ENCODE measurements at places on chromosomes 2 and 18.

DNA sequence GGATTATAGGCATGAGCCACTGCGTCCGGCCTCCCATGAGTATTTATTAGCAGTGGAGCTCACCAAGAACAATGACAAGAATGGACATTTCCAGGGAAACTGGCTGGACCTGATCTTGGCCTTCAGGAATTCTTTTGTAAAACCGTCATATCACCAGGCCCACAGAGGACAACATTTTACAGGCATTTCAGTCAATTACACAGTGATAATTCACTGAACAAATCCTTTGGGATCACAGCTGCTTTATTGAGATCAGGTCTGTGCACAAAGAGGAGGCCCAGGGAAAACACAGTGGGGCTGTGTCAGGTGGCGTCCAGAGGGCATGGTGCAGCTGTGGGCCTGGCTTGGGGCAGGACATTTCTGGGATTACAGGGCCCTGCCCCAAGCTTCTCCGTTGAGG, 30.1 kb upstream of the GTF2A1L start:
- DNase-seq, result no peak

DNA sequence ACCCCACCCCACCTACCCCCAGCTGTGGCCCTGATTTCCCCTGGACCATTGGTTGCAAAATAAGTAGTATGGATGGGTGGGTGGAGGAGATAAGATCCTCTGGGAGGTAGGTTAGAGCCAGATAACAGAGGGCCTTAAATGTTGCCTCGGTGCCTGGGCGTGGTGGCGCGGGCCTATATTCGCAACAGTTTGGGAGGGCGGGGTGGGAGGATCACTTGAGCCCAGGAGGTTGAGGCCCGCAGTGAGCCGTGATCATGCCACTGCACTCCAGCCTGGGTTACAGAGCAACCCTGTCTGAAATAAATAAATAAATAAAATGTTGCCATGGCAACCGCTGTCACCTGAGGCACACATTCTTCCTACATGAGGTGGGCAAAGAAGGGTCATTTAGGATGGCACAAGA, 103.3 kb upstream of the GATA6 start:
- DNase-seq, result no peak

GRCh38 chr2:129008055-129008880, 689.6 kb upstream of the HS6ST1 start:
- DNase-seq, result no peak

DNA sequence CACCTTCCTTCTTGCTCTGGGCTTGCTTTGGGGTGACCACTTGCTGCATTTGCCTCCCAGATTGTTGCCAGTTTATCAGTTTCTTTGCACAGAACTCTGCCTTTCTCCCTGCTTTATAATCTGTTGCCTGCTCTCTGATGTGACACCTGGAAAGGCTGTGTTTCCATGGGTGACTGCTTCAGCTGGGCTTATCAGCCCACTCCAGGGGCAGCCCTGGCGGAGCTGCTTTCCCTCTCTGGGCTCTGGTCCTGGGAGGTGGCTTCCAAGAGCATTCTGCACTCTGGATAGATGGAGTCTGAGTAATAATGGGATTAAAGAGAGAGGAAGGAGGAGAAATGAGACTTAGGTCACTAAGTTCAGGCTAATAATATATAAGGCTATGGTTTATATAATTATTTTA, 352.7 kb downstream of the TSN start:
- no peak for DNase-seq

- DNase-seq, result no peak
Measured at GRCh38 chr2:178895872-178896271, 88.6 kb upstream of the TTN start.

GRCh38 chr2:229335877-229336346, 64.8 kb upstream of the PID1 start:
- no peak for DNase-seq

DNA sequence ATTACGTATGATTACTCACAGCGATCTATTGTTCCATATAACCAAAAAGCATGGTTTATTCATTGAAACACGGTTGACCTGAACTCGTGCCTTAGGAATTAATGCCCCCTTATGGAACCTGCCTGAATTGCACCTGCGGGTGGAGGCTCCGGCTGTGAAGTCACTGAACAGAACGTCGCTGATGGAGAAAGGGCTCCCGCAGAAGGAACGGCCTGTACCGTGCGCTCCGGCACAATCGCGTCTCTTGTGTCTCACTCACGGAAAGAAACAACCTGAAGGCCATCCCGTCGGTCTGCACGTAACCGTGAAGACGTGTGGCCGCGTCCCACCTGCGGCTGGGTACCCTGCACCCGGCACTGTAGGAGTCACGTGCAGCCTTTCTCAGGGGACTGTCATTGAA, 133.1 kb downstream of the NFATC1 start:
- DNase-seq, result peak; percentile 63

GRCh38 chr2:126672980-126673605, 17.1 kb downstream of the GYPC start:
- no peak for DNase-seq

- no peak for DNase-seq
Measured at GRCh38 chr18:12308386-12309100, 502 bp downstream of the TUBB6 start.

- no peak for DNase-seq
Measured at GRCh38 chr2:216661639-216662375, 28.6 kb downstream of the IGFBP2 start.

- no peak for DNase-seq
Measured at GRCh38 chr2:70381821-70382220, 80.0 kb upstream of the FAM136A start.

- DNase-seq, result no peak
Measured at GRCh38 chr2:148590612-148591011, 53.9 kb upstream of the EPC2 start.

DNA sequence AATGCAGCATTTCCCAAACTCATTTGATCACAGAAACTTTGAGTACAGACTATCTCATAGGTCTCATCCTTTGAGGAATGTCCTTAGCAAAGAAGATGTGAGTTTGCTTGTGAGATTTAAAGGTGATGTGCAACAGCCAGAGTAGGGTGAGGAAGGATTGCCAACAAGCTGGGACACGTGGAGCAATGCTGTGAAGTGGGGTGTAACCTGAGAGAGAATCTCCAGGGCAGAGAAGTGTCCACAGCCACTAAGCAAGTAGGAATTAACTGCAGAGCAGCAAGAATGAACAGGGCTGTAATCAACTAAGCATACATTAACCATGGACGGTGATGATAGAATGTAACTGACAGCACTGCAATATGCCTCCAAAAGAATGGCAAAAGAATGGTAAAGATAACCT, 469.9 kb upstream of the NRP2 start:
- DNase-seq, result no peak

- DNase-seq, result no peak
Measured at GRCh38 chr2:239015218-239015900, 167.5 kb downstream of the TWIST2 start.

GRCh38 chr18:13563390-13563805, 163.0 kb downstream of the FAM210A start:
- no peak for DNase-seq

- no peak for DNase-seq
Measured at GRCh38 chr2:156017341-156017885, 315.1 kb downstream of the NR4A2 start.

GRCh38 chr2:23456881-23457760, 72.1 kb downstream of the KLHL29 start:
- no peak for DNase-seq

DNA sequence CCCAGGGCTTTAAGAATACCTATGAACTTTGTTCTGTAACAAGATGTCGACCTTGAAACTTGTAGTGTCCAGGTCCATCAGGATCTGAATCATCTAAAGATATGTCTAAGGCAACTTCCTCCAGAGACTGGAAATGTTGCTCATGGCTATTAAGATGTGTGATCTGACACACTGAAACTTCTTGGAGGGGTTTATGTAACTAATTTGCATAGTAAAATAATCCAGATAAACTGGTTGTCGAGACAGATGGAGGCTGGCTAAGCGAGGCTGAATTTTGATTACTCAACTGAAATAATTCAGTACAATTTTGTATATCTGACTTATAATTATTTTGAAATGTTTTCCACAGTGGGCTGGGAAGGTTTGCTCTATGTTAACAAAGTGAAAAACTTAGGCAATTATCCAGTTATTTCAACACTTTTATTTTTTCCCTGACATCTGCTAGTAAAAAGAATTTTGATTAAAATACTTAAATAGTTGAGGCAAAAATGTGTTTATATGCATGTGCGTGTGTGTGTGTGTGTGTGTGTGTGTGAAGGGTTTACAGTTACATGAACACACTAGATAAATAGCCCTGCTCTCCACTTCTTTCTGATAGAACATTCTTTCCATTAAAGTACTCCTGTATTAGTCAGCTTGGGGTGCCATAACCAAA, 11.4 kb upstream of the MAP3K20 start:
- no peak for DNase-seq

DNA sequence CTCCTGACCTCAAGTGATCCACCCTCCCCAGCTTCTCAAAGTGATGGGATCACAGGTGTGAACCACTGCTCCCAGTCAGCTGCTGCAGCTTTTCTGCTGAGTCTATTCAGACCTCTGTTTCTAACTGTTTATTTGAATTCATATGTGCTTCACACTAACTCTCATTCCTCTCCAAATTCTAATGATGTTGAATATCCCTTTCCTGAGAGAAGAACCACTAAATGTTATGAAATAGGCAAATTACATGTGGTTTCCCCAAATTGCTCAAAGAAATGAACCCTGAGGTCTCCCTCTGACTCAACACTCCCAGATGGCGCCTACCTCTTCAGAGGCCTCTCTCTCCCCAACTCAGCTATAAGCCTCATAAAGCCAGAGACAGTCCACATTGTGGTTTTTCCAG, 98.6 kb downstream of the IRS1 start:
- DNase-seq, result no peak

DNA sequence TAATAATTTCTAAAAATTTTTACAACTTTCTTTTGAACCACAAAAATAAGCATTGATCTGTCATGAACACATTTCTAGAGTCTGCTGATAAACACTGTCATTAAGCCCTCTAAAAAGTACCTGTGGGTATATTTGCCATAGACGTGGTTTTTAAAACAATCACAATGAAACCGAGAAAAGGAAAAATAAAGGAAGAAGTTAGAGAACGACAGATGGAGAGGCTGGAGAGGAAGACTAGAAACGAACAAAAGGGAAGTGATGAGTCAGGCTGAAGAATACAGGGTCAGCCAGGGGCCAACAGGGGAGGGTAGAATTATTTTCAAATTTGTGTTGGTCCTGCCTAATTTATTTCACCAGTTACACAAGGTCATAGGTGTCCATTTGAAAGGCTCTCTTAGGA, 62.0 kb downstream of the MYL12B start:
- DNase-seq, result no peak

DNA sequence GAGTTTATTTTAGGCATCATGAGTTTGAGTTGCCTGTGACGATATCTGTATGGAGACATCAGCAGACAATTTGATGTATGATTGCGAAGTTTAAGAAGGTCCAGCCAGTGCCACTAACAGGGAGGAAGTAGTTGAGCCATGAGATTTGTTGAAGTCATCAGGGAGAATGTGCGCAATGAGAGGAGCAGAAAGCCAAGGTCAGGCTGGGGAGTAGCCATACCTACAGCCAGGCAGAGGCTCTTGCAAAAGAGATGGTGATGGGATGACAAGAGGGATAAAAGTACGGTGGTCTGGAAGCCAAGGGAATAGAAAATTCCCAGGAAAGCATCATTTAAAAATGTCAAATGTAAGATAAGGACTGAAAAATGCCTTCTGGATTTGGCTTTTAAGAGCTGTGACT, 51.2 kb downstream of the LIMS1 start:
- DNase-seq, result no peak

DNA sequence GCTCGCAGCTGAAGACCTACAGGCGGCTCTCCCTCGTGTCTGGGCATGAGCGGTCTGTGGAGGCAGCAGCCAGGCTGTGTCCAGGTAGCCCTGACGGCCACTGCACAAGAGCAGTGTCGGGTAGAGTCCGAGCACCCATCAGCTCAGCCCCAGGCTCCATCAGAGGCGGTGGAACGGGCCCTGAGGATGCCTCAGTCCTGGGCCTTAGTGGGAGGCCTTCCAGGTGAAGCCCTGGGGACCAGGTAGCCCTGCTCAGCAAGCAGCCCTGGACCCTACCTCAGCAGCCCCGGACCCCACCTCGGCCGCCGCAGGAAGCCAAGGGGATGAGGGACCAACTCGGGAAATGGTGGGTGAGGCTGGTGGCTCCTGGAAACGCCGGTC, 21.3 kb upstream of the KLF11 start:
- no peak for DNase-seq

DNA sequence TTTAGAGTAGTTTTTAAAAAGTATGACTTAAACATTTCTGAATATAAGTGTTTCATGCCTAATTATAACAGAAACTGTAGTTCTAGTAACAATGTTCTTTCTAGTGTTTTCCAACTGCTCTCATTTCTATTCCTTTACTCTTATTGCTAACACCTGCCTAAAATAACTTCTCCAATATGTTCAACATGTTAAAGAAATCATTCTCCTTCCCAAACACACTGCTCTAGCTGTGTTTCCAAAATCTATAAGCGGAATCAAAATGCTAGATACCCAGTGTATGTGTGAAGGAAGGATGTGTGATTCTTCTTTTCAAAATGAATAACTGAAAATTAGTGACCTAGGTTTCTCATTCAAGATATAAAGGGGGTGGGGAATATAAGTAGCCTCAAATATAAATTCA, 89.1 kb downstream of the ATAD2B start:
- DNase-seq, result no peak

GRCh38 chr18:24065906-24066305, 51.4 kb downstream of the TTC39C start:
- no peak for DNase-seq

DNA sequence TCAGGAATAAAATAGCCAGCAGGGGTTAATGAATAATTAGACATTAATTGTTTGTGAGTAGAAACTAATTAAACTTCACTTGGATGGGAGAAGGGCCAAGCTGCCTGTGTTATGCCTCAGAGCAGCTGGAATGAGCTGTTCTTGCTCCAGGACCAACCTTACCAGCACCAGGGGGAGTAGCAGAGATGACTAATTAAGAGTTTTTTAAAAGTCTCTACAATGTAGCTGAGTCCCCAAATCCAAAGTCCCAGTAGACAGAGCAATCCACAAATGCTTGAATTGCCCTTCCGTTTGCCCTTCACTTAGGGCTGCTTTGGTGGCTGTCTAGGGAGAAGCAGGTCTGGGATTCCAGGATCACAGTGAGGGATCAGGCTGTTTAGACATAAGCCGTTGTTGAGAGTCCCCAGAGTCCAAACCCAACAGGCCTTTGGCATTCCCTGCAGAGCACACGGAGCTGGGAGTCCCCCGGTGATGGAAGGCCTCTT, 59.4 kb downstream of the RHOB start:
- no peak for DNase-seq

GRCh38 chr2:63851691-63852311, 10.1 kb downstream of the UGP2 start:
- no peak for DNase-seq

Data from iPS DF 6.9 (cell line).